AG08395 (cell line): ENCODE measurements at places on chromosomes 16 and 17.

DNA sequence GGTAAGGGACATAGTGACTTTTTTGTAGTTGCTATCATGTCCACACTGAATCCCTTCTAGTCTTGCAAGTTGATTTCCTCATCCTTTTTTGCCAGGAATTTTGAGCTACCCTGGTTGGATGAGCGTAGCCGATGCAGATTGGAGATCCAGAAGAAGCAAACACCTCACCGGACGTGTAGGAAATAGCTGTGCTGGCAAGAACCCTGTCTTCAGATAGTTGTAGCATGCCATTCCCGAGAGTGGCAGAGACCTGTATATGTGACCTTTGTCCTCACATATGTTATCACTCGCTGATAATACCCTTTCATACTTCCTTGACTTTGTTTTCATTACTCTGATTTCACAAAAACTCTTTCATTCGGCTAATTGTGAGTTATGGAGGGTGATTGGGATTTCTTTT is 6.2 kb upstream of the CASC3 start:
- no peak for DNase-seq

DNA sequence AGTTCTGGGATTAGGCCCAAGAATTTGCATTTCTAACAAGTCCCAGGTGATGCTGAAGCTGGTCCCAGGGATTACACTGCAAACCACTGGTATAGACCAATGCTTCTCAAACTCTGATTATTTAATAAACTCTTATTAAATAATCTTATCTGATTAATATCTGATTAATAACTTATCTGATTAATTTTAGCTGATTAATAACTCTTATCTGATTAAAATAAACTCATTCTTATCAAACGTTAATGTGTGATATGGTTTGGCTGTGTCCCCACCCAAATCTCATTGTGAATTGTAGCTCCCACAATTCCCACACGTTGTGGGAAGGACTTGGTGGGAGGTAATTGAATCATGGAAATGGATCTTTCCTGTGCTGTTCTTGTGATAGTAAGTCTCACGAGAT is 78.6 kb upstream of the TANC2 start:
- DNase-seq = no peak

DNA sequence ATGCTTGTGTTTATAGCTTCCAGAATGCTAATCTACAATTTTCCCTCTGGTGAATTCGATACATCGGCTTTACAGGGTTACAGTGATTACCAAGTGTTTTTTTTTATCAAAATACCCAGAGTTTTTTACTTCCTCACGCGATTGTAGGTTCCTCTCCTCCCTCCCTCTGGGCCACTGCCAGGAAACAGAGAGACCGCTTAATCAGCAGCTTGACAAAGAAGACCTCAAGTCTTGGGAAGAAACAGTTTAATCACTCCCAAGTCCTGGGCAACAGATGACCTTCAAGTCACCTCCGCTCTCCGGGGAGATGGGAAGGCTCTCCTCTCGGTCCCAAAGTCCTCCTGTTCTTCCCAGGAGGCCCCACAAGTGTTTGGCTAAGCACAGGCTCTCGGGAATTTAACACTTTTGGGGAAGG is 23.5 kb downstream of the SMTNL2 start:
- peak; percentile 42 for DNase-seq

DNA sequence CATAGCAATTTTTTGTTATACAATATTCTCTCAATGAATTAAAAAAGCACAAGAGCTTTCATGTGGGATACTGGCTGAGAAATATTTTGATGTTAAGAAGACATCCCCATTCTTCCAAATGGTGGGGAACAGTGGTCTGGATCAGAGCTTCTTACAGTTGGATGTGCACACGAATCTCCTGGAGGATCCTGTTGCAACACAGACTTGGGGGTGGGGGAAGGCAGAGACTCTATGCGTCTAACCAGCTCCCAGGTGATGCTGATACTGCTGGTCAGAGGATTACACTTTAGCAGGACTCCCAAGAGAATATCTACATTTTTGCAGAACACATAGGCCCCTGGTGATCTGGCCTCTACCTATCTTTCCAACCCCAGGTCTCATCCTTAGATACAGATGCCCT is 108.3 kb downstream of the SPACA3 start:
- DNase-seq = no peak

DNA sequence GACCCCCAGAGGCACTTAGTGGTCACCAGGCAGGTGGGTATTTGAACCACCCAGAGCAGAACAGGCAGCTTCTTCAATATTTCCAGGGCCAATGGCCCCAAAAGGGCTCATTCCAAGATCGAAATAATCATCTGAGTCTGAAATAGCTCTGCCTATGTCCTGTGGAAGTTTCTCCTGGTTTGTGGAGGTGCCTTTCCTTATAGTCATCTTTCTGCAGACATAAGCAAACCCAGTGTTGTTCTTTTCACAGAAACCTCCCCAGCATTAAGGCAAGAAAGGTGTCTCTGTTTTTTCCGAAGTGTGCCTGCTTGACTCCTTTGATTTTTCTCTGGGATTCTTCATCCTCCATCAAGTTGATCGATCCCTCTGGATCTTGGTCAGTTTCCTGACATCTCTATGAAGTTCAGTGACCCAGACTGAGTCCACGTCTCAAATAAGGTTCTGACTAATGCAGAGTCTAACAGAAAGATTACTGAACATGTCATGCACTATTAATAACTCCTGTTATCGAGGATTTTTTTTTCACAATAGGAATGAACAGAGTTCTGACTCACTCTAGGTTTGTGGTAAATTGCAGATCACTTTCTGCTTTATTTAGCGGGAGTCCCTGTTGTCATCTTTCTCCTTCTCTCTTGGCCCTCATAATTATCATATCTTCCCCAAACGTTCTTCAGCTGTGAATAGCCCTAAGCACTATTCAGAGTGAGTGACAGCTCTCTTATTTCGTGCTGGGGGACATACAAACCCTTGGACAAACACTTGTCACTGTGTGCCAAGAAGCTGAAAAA is 1.5 kb downstream of the LRRC3C start:
- DNase-seq = peak; percentile 85

- no peak for DNase-seq
Measured at GRCh38 chr16:81424771-81425170, 19.8 kb upstream of the CMIP start.

- no peak for DNase-seq
Measured at GRCh38 chr17:39187152-39187830, 10.2 kb downstream of the CACNB1 start.

GRCh38 chr17:32958418-32958817 is 30.5 kb downstream of the TMEM98 start:
- DNase-seq = peak; percentile 64

DNA sequence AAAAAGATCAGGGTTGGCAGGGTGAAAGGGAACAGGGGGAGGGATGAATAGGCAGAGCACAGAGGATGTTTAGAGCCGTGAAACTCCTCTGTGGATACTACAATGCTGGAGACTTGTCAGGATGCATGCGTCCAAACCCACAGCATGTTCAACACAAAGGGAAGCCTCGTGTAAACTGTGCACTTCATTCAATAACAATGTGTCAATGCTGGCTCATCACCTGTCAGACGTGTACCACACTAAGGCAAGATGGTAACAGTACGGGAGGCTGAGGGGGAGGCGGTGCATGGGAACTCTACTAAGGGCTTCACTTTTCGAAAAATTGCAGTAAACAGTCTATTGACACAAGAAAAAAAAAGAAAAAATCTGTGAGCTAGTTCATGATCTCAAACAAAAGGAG is 63.7 kb downstream of the C16orf95 start:
- DNase-seq = no peak

- no peak for DNase-seq
Measured at GRCh38 chr17:8806926-8807550, 7.9 kb upstream of the MFSD6L start.

DNA sequence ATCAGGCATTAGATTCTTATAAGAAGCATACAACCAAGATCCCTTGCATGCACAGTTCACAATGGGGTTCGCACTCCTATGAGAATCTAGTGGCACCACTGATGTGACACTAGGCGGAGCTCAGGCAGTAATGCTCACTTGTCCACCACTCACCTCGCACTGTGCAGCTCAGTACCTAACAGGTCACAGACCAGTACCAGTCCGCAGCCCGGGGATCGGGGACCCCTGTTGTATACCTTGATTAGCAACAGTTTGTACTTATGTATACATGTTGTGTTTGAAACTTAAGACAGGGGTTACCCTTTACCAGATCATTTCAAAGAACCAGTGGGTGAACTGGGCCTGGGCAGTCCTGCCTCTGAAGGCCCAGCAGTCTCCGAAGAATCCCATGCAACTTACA is 103.7 kb downstream of the PMP22 start:
- no peak for DNase-seq

DNA sequence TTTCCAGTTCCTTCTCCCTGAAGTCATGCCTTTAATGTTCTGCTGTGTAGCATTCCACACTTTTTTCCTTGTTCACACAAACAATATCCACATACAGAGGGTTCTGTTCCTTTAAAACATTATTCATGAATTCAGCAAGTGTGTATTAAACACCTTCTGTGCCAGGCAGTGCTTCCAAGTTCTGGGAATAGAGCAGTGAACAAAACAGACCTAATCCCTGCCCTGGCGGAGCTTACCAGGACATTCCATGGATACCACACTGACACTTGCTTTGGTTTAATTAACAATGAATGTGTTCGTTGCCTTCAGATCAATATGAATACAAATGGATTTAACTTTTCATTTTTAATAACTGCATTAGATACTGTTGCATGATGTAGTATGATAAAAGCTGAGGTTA is 57.9 kb upstream of the CLEC19A start:
- DNase-seq = no peak

GRCh38 chr16:74447578-74447977 is 26.3 kb upstream of the CLEC18B start:
- no peak for DNase-seq

- DNase-seq = peak; percentile 60
Measured at GRCh38 chr16:12089492-12090150, 113.1 kb downstream of the SNX29 start.

DNA sequence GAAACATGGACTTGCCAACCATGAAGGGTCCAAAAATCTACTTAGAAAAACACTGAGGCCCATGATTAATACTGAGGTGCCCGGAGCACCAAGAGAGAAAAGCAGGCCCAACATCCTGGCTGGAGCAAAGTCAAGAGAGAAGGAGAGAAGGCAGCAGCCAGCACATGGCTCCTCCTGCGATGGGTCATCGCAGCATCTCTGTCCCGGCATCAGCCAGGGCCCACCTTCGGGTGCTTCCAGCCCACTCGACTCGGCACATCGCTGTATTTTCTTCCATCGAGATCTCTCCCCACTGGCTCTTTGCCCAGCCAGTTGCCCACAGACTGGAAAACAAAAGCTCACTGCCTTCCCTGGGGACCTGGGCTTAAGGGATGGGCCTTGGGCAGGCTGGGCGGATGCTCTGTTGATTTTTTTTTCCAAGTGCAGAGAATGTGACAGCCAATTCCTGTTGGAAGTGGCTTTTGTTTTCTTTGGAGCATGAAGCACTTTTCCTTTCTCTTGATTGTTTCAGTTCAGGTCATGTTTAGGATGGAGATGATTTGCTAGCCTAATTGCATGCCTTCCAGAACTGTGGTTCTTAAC is 58.1 kb downstream of the CYB5B start:
- DNase-seq = peak; percentile 59

- DNase-seq = peak; percentile 14
Measured at GRCh38 chr17:30969989-30970830, 629 bp upstream of the RNF135 start.

DNA sequence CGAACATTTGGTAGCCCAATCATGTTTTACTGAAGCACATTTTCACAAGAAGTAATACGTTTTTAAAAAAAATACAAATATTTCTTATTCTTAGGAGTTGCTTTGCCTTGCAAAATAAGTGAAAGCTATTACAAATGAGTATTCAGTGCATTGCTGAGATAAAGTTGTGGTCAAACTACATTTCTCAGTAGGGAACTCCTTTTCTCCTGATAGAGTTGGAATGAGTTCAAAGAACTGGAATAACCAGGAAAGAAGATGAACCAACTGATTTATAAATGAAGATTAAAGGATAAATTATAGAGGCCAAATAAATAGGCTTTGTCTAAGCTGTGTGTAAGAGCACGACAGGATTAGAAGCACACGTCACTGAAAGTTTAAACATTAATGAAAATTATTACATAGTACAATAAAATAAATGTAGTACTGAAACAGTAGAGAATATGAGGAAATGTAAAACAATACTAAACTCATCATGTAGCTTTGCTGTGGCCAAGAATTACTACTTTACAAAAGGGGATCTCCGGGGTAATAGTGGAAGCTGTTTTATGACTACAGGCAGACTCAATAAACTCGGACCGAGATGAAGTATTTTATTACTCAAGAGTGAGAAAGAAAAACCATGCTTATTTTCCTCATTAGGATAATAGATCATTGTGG is 73.6 kb downstream of the KCNJ2 start:
- DNase-seq = no peak

GRCh38 chr17:27921599-27921998 is 28.4 kb upstream of the LYRM9 start:
- DNase-seq = no peak

DNA sequence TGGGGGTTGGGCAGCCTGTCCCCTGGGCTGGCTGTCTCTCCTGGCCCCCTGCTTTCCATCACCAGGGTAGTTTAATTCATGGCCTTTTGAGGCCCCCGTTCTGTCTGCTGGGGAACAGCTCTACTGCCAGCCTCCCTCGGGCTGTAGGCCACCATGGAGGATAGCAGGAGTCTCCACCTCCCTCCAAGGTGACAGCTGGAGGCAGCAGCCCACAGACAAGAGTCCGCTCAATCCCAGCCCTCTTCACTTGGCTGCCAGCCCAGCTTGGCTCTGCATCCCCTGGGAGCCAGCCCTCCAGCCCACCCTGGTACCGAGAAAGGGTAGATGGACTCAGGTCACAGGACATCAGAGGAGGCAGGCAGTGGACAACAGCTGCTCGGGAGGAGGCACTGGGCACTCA is 194.6 kb upstream of the SDK2 start:
- DNase-seq = no peak

GRCh38 chr17:8072729-8073461 is 14.6 kb downstream of the ALOX12B start:
- no peak for DNase-seq
